Esophagus squamous epithelium (tissue), 5 donors: ENCODE measurements at places on chromosomes 11 and 22. TPM values are rescaled to one million over a fixed set of nuclear protein-coding genes. Genes with fewer than 3 reads are reported as not detected.

The CPT1A gene
- total RNA-seq: 26.7 TPM

The MCAM gene
- 20.8 TPM for total RNA-seq

DNA sequence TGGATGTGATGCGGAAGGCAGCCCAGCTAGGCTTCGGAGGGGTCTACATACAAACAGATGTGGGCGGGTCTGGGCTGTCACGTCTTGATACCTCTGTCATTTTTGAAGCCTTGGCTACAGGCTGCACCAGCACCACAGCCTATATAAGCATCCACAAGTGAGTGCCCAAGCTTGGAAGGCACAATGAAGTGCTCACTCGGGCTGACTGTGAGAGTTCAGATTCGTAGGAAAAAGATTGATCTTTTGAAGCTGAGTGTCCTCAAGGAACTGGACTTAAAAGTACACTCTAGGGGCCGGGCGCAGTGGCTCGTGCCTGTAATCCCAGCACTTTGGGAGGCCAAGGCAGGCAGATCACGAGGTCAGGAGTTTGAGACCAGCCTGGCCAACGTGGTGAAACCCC lies 3.7 kb downstream of the ACAD8 start:
- no peak for DNase-seq

The UPK3A gene
- not detected for total RNA-seq

The OR52I1 gene
- not detected for total RNA-seq

The RCE1 gene
- 21.7 TPM for total RNA-seq

GRCh38 chr11:74171997-74172396 lies 908 bp downstream of the PPME1 start:
- no peak for DNase-seq

GRCh38 chr11:17209939-17210245 lies 2.1 kb upstream of the PIK3C2A start:
- DNase-seq: no peak

GRCh38 chr11:75946531-75947530 lies 131.8 kb downstream of the UVRAG start:
- no peak for DNase-seq

The CASP1 gene
- total RNA-seq: 15.8 TPM

- DNase-seq: no peak
Measured at GRCh38 chr22:23094695-23095681, 24.7 kb downstream of the GNAZ start.

DNA sequence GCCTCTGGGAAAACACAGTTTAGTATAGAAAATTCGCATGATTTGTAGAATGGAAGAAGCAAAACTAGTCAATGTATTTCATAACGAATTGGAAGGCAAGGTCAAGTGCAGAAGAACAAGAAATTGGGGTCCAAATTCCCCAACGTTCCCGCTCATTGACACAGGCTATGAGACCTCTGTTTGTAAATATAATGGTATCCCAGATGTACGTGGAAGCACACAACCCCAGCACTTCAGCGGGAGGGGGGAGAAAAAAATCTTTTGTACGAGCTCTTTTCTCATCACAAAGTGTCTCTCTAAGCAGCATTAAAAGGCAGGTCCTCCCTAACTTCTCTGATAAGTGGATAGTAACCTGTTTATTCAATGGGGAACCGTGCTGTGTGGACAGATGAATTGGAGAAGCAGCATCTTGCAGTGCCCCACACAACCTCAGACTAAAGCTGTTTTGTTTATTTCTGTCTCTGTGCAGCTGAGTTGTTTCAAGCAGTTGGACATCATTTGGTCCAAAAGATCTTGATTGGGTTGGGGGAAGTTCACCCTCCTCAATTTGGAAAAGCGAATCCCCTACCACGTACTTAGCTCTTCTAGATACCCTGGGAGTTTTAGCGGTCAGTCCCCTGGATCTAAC lies 1.1 kb upstream of the GAB2 start:
- no peak for DNase-seq

- no peak for DNase-seq
Measured at GRCh38 chr11:134069426-134070341, 812 bp downstream of the JAM3 start.

DNA sequence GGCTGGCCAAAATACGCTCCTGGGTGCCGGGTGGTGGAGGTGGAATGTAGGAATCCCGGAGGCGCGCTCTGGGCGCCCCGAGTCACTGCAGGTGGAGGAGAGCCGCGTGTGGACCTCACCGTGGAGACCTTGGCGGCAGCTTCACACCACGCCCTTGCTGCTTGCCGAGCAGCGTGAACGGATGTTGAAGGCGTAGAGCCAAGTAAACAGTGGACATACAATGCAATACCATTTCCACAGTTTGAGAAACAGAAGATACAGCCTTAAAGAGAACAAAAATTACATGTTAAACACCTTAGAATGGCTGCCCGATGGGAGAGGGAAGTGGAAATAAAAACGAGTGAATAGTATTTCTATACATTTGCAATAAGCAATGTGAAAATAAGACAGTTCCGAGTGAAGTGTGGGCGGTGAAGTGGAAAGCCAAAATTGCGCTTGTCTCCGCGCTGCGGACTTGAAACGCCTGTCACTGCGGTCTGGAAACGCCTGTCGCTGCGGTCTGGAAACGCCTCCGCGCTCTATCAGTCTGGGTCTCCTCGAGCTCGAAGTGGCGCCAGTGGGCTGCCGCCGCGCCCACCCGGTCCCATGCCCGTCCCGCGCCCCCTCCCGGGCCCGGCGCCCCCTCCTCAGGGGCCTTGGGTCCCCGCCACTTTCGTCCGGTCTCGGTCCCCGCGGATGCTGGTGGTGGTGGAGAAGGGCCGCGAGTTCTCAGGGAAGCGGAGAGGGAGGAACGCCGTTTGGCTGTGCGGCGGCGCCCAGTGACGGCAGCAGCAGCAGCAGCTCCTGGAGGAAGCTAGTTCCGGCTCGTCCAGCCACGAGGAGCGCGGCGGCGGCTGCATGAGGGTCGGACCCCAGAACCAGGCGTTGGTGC lies 1.6 kb downstream of the NCR3LG1 start:
- no peak for DNase-seq

The MS4A3 gene
- total RNA-seq: not detected

The MMP7 gene
- not detected for total RNA-seq

DNA sequence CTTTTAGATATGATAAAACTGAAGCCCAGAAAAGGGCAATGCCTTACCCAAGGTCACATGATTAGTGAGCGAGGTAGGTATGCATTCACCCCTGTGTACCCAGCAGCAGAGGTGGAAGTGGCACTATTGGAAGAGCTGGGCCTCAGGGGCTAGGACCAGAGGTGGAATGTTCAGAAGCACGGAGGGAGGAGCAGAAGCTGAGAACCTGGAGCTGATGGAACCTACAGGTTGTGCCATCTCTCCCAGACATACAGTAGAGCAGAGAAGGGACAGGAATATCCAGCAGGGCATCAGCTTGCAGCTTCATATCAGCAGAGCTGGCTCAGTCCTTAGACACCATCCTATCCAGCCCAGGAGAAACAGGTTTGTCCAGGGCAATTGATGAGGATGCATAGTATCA lies 14.6 kb upstream of the FCHSD2 start:
- DNase-seq: no peak

The FAM181B gene
- 0.29 TPM for total RNA-seq

DNA sequence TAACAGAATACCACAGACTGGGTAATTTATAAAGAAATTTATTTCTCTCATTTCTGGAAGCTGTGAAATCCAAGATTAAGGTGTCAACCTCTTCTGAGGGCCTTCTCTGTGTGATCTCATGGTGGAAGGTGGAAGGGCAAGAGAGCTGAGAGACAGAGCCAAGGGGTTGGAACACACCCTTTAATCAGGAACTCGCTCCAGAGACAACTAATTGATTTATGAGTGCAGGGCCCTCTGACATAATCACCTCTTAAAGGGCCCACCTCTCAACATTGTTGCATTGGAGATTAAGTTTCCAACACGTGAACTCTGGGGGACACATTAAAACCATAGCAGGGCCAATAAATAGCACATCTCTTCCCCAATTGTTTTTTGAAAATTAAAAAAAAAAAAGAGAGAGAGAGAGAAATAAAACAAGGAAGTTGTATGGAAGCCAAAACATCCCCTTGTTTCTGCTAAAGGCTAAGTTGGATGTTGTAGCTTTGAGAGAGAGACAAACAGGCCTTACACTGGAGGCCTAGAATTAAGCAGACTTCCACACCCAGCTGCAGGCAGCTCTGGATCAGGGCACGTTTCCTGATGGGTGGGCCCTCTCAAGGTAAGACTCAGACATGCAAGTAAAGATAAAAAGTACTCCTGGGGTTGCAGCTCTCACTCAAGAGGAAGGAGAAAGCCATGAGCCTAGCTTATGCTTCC lies 64.1 kb upstream of the BIRC3 start:
- DNase-seq: no peak

The SPDYC gene
- not detected for total RNA-seq

- DNase-seq: no peak
Measured at GRCh38 chr11:1598816-1599215, 722 bp upstream of the KRTAP5-2 start.

The HSPB2 gene
- not detected for total RNA-seq

GRCh38 chr11:106958517-106959248 lies 59.6 kb downstream of the GUCY1A2 start:
- DNase-seq: no peak

GRCh38 chr22:31742682-31743081 lies 7.2 kb downstream of the PRR14L start:
- DNase-seq: no peak

DNA sequence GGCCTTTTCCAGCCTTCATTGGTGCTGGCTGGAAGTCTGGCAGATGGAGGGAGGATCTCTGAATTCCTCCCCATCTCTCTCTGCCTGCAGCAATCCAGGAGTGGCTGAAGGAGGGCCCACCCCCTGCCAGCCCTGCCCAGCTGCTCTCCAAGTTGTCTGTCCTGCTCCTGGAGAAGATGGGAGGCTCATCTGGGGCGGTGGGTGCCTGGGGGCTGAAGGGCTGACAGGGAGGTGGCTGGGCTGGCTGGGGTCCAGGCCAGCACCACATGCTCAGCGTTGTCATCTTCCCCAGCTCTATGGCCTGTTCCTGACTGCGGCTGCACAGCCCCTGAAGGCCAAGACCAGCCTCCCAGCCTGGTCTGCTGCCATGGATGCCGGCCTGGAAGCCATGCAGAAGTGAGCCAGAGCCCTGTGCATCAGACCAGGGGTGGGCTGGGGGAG lies 12.2 kb downstream of the TKFC start:
- DNase-seq: no peak

- DNase-seq: no peak
Measured at GRCh38 chr11:102138670-102139069, 28.4 kb downstream of the YAP1 start.

The SHANK3 gene
- total RNA-seq: 4.6 TPM

GRCh38 chr22:26892166-26893041 lies 235.0 kb downstream of the MIAT start:
- DNase-seq: no peak

DNA sequence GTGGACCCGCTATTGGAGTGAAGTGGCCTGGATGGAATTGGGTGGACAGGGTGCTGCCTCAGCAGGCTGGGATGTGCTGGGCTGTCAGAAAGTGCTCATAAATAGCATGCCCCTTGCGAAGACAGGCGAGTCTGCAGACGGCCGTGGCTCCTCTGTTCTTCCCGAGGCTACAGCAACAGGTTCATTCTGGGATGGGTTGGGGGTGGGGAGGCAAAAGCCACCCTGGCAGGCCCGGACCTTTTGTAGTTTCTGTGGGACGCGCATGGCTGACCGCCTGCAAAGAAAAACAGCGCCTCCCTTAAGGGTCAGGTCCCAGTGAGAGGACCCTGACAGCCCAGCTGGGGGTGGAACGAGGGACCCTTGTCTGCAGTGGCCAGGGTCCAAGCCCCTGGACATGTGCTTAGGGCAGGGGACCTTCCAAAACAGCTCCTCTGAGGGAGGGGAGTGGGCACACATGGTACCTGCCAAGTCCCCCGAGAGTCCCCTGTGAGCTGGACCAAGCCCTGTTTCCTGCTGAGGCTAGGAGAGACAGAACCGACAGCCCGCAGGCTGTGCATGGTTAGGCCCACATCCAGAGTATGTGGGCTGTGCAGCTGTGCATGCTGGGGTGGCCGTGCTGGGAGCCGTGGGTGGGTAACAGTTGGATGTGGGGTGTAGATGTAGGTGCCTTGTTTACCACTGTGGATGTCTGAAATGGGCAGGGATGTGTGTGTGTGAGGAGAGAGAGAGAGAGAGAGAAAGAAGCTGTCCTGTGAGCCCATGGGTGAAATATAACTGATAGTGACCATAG lies at the start of gene CRYBB3:
Gene CRYBB3, plus strand, starts transcription at position 128 of the 790 bp plus-strand sequence. CDS start 1,539 bp downstream, outside the sequence.
- DNase-seq: no peak
